ENCODE measurements at places on chromosomes 13 and 19.

- DNase-seq, result no peak
Observed at GRCh38 chr13:36405151-36405550, 27.1 kb upstream of the CCNA1 start.

DNA sequence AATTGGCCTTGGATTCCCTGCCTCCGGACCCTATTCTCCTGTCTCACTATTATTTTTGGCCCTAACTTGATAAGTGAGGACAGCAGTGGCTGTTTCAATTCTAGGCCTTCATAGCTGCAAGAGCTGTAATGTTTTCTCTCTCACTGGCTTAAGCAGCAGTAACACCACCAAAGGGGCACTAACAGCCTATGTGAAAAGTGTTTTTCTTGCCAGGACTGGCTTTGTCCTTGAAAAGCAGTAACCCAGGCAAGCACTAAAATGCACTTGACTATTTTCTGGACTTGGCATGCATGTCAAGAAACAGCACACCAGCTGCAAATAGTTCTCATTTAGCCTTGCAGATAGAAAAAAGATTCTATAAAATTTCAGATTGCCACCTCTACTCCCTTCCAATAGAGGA lies 9.3 kb upstream of the FBXL3 start:
- no peak for DNase-seq

DNA sequence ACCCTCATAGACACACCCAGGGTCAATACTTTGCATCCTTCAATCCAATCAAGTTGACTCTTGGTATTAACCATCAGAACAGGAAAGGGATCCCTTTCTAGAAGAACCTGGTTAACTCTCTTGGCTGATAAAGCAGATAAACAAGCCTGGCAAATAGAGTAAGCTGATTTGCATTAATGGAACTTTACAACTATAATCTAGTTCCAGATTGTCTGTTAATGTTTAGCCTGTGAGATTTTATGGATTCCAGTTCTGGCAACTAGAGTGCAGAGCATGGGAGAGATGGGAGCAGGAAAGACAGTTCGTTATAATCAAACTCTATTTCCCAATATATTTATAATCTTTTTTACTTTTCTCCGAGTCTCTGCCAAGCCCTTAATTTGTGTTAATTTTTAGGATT lies 272.6 kb upstream of the KLHL1 start:
- no peak for DNase-seq

GRCh38 chr13:44189085-44189484 lies 184.5 kb upstream of the SERP2 start:
- no peak for DNase-seq

DNA sequence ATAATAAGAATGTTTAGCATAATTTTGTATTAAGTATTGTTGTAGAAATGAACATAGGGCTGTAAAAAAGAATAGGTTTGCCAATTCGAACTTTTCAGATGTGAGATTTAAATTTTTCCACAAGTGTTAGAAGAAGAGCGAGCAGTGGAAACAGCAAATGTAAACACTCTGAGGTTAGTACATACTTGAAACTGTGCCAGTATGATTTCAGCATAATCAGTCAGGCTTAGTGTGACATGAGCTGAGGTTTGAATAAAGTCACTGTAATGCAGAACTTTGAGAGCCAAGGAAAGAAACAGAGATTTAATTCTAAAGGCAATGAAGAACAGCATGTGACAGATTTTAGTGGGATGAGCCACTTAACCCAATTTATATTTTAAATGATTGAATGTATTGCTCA lies 2166.4 kb downstream of the PCDH9 start:
- DNase-seq, result no peak

DNA sequence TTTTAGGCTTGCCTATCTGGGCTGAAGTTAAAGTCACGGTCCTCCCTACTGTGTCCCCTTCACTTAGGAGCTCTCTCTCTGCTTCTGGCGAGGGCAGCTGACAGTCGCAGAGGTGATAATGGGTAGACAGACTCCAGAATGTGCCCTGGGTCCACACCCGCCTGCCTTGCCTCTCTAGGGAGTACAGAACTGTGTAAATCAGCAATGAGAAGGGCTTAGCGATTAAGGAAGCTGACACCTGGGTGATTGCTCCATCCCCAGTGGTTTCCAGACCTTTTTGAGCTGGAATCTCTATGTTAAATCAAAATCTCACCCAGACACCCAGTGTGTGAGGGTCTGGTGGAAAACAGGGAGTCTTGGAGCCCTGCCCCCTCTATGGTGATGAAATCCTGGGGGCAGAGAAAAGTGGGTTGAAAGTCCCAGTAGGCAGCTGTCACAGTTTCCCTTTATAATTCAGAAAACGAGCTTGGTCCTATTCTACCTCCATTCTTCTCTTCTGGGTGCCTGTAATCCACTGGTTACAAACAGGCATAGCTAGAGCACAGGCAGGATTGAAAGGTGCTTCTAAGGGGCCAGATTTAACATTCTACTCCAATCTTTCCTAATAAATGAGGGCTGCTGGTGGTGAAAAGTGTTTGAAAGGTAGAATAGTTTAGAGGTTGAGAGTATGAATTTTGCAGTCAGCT lies 46.9 kb downstream of the OLFM4 start:
- no peak for DNase-seq

- no peak for DNase-seq
Observed at GRCh38 chr13:66265371-66265770, 964.8 kb downstream of the PCDH9 start.

DNA sequence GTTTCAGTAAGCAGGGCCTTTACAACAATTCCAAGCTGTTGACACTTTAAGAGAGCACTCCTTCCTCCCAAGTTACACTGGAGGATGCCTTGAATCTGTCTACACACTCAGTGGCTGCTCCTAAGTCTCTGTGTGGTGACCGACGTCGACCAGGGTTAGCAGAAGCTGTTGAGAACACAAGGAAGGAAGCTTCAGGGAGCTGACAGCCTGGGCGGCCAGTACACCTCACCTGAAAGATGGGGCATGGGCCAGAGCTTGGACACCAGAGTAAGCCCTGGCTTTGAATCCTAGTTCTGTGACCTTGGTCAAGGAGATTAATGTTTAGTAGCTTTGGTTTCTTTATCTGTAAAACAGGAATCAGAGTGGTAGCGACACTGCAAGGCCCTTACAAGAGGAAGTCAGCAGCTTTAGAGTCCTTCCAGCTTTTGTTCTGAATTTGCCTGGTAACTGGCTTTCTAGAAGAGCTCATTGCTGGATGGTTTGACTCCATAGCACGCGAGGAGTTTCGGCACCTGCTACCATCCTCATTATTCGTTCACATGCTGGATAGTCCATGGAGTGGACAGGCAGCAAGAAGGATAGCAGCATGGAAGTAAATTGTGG lies 214.2 kb downstream of the FGF9 start:
- DNase-seq, result no peak

DNA sequence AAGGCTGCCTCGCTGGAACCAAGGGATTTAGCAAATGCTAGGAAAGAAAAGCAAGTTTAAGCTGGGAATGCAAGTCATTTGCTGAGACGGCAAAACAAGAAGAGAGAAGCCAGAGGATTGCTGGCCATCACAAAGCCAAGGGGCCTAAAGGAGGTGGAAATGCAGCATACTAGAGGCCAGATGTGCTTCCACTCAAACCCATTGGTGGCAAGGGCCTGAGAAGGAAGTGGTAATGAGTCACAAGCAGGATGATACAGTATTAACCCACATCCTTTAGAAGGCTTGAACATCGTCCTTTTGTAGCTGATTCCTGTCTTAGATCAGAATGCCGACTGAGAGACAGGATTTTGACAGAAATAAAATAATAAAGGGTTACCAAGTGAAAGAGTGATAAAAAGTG lies 68.2 kb downstream of the ITGBL1 start:
- no peak for DNase-seq

DNA sequence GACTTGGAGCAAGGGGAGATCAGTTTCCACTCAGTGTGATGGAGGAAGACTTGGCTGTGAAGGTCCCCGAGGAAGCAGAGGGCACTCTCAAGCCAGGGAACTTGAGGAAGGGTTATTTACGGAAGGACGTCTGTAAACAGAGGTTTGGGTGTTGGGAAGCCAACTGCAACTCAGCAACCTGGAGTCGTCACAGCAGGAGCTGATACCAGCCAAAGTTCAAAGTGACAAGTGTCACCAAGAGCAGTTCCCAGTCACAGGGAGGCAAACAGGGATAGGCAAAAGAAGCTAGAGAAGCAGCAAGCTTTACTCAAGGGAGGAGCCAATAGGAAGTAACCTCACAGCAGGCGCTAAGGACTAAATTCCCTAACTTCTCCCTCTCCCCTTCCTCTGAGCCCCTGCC lies 205.5 kb downstream of the EFNB2 start:
- no peak for DNase-seq

DNA sequence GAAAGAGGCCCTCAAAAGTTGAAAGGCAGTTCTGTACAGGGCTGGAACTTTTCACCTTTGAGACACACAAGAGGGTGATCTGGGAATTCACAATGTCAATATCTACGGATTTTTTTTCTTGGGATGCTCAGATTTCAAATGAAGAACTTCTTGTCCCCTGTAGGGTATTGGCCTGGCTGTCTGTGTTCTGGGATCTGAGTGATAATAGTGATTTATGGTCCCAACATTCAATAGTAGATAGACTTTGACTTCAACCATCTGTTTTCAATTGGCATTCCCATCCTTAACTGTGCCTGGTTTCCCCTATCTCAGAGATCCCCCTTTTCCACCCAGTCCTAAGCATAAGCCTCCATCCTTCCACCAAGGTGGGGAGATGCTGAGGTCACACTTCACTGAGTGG lies 274.1 kb downstream of the COG6 start:
- DNase-seq, result no peak

- no peak for DNase-seq
Observed at GRCh38 chr13:43484432-43485225, 302.1 kb downstream of the ENOX1 start.

DNA sequence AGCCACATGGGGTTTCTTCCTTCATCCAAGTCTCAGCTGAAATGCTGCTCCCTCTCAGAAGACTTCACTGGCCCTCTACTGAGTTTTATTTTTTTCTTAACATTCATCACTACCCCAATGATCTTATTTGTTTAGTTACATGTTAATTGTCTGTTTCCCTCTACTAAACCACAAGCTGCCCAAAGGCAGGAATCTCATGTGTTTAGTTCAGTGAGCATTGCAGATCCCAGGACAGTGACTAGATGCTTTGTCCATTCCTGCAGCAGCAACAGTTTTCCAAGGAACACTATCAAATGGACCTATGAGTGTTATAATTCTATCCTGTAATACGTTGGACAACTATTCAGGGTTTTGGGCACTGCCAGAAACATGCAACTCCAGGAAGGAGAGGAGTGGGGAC lies 93.1 kb downstream of the RNASEH2B start:
- DNase-seq, result no peak

DNA sequence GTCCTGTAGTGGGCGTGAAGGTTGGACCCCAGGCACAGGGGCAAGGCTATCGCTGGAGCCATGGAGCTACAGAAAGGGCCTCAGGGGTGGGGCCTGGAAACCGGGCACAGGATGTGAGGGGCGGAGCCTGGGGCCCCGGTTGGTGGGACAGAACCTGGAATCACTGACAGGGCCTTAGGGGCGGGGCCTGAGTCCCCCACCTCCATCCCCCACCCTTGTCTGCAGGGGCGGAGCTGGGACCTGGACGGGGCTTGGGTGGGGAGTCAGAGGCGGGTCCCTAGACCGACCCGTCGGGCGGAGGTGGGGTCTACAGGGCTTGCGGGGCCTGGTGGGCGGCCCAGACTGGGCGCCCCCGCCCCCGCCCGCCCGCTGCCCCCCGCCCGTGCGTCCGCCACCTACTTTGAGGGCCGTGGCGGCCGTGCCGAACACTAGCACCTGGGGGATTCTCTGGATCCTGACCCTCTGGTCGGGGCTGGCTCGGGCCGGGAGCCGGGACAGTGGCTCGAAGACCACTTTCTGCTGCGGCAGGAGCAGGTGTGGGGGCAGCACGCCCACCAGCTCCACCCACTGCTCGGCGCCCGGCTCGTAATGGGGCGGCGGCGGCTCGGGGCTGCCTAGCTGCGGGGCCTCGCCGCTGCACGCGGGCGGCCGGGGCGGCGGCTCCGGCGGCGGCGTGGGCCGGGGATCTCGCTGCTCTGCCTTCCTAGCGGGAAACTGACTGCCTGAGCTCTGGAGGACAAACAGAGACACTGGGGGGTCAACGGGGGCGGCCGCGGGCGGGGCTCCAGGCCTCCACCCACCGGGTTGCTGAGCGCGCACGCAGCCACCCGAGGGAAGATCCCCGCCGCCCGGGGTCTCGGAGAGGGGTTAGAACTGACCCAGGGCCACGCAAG lies 26.3 kb downstream of the DCAF15 start:
- no peak for DNase-seq

GRCh38 chr13:59672445-59672844 lies 491.3 kb downstream of the DIAPH3 start:
- no peak for DNase-seq

DNA sequence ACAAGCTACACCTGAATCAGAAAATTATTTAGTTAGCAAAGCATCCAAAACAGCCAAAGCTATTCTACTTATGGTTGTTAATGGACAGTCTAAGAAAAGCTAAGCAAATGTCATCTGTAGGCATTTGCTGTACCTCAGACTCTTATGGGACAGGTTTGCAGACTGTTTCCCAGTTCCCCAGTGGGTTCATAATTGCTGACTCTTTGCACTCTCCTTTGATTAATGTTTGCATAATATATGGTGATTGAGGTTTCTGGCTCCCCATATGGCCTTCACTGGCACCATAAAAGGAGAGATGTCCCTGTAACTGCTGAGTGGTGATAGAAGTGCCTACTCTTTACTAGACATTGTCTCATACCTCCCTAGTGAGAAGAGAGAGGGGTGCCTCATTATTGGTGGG lies 142.1 kb downstream of the GPC6 start:
- DNase-seq, result no peak

DNA sequence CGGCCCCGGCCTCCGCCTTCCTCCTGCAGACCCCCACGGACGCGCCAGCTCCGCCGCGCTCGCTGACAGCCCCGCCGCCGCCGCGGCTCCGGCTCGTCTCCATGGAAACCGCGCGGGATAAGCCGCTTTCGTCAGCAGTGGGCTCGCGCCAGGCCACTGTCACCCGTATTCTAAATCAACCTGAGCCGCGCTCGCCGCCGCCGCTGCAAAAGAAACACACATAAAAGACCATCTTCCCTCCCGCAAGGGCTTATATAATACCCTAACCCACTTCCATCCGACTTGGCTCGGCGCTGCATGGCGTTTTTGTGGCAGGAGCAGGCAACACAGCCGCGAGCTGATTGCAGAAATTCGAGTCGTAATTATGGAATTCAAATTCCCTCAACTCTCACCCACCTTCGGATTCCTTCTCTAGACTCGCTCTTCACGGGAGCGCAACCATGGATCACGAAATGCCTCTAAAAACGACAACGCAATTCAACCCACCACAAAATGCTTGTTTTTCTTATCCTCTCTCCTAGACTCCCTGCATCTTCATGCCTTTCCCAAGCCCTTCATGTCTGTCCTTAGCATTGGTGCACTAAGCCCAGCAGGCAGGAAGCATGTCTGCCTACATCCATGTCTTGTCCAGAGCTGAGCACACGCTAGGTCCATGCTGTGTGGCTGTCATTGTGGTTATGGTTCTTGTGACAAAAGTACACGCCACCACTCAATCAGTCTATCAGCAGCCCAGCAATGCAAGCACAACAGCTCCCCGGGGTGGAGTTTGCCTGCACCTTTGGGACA lies at the start of gene AMER2:
TSS of gene AMER2 (minus strand) at position 772 of the 786 bp plus-strand sequence. CDS start at position 103, 669 bp downstream.
- DNase-seq, result no peak

DNA sequence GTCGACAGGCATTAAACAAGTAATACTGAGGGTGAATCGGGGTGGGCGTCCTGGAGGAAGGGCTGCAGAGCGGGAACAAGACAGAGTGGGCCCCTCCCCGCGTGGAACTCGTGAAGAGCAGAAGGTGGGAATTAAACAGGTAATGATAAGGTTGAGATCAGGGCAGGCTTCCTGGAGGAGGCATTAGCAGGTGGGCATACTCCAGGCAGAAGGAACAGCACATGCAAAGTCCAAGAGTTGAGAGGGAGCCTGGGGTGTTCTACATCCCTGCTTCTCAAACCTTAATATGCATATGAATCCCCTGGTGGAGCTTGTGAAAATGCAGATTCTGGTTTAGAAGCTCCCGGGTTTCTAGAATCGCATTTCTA lies 23.3 kb downstream of the SLC8A2 start:
- no peak for DNase-seq
